Left ventricle myocardium inferior (tissue), 1 donor: ENCODE measurements at places on chromosomes 4 and X.

DNA sequence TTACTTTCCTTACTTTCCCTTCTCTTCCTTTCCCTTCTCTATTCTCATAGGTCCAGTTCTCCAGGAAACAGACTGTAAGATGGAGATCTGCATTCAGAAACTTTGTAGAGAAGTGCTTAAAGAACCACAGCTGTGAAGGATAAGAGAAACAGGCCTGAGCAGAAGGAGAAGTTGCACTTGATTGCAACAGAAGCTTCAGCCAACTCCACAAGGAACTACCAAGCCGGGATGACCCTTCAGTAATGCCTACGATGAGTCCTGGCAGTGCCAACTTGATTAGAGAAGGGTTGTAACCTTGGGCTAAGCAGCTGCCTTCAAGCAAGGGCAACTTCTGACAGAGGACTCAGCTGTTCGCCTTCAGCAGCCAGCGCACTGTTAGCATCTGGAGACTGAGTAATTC lies 413.3 kb upstream of the RASGEF1B start:
- DNase-seq = no peak

GRCh38 chr4:97987019-97987648 lies 156.1 kb downstream of the STPG2 start:
- no peak for DNase-seq

DNA sequence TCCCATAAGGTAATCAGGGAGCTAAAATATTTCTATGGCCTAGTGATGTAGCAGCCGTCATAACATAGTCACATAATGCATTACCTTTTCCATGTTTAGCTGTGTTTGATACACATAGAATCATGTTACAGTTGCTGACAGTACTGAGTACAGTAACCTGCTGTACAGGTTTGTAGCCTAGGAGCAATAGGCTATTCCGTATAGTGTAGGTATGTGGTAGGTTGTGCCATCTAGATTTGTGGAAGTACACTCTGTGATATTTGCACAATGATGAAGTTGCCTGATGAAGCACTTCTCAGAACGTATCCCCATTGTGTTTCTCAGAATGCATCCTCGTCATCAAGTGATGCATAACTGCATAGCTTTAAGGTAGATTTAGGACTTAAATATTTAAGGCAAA lies 495.6 kb upstream of the ZFP42 start:
- no peak for DNase-seq

GRCh38 chr4:180261346-180261745 lies 1981.9 kb upstream of the TENM3 start:
- no peak for DNase-seq

GRCh38 chrX:7215842-7216241 lies 67.9 kb upstream of the PUDP start:
- no peak for DNase-seq

DNA sequence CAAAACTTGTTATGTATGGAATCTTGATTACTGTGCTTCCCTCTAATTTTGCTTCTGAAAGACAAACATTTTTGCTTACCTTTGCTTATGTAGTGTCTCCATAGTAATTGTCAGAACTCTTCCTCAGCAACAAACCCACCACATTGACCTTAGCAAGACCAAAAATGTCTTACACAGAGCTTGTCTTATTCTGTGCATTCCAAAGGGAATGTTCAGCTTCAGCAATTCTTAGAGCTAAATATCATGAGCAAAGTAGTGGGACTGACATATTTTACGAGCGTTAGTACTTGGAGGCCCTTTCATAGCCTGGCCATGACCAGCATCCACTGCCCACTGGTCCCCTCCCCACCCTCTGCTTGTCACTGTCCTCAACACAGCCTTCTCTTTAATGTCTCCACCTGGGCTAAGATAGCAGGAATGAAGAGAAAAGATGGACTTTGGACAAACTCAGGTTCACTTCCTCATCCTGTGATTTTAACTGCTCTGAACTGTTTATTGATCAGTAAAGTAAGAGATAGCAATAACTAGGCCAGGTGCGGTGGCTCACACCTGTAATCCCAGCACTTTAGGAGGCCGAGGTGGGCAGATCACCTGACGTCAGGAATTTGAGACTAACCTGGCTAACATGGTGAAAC lies 15.5 kb upstream of the SH3D19 start:
- no peak for DNase-seq

GRCh38 chr4:151518359-151518758 lies 109.4 kb downstream of the FHIP1A start:
- no peak for DNase-seq

DNA sequence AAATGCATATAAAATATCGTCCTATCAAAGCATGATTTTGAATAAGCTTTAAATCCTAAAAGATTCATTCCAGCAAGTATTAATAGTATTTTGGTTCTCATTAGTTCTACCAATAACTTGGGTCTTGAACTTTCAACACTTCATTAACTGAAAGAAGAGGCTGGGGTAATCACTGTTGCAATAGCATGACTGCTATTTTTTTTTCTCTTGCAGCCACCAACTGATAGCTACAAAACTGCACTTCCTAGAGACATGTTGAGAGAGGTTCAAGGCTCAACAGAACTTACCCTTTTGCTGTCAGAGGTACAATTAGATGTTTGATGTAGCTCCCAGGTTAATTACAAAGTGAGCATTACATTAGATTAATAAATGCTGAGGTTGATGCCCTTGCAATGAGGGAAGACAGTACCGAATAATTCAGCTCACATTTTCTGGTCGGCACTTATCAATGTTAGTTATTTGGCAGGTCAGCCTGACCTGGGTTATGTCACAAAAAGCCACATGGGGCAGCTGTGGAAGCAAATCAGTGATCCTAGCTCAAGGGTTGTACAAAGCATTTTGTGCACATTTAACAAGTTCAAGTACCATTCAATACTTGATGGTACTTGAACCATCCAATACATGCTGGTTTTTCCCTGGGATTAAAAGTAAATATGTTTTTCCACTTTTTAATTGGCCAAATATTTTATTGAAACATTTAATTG lies 29.9 kb upstream of the TET2 start:
- no peak for DNase-seq

GRCh38 chrX:129840344-129840743 lies 3.3 kb downstream of the ZDHHC9 start:
- DNase-seq = no peak

- DNase-seq = no peak
Observed at GRCh38 chr4:140326395-140326993, 47.0 kb upstream of the SCOC start.

DNA sequence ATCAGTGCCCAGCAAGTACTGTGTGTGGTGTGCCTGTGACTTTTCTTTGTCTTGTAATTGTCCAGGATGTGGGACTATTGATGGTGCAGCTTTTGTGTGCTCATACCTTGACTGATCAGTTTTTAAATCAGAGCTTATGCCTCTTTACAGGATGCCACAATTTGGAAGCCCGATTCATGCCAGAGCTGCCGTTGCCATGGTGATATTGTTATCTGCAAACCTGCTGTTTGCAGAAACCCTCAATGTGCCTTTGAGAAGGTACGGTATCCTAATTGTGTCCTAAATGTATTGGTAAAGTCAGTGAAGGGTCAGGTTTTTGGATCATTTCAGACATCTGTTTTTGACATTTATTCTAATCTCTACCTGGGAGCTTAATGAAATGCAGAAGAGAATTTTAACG lies 180.2 kb downstream of the FRAS1 start:
- DNase-seq = no peak

DNA sequence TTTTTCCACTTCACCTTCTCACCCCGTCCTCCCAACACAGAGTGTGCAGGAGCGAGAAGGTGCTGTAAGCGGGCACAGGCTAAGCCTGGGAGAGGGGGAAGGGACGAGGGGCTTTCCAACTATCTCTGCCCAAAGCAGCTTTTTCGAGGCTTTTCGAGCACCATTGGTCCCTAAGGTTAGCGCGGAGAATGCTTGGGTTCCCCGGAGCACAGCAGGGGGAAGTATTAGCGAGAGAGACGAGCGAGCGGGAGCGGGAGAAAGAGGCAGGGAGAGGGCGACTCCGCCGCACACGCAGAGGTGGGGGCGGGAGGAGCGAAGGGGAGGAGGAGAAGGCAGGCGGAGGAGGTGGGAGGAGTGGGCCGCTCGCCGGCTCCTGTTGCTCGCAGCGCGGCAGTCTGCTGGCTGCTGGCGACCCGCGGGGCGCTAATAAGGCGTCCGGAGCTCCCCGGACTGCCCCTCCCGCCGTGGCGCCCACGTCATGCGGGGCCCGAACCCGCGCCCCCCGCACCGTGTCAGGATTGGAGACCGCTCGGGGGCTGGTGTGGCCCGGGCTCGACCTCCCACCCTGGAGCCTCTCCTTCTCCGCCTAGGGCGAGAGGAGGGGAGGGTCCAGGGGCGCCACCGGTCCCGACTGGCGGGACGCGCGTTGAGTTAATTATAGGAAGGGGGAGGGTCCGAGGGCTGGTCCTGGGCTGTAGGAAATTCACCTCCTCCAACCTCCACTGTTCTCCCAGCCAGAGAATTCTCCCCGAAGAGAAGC lies at the start of gene ADAMTS3:
Gene ADAMTS3, minus strand, starts transcription at position 263 of the 760 bp plus-strand sequence. CDS start 459 bp downstream, outside the sequence.
- peak; percentile 62 for DNase-seq

GRCh38 chr4:63155561-63155960 lies 1253.7 kb downstream of the TECRL start:
- no peak for DNase-seq

- DNase-seq = no peak
Observed at GRCh38 chrX:7269991-7270390, 122.0 kb upstream of the PUDP start.

DNA sequence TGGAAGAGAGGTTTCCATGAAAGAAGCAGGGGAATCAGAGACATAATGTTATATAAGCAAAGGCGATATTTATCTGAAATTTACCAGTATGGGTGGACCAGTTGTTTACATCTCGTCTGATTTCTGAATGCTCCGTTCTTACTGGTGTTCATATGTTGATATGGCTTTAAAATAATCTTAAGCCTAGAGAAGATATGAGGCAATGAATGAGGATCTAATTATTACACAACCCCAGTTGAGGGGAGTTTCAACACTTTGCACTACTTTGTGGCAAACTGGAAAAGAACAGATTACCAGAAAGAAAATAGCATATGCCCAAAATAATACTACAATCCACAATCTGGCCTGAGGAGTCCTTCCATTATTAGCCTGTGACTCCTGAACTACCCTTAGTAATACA lies 263.3 kb upstream of the MAGEB2 start:
- DNase-seq = no peak

GRCh38 chr4:14856062-14856933 lies 146.0 kb upstream of the CPEB2 start:
- DNase-seq = no peak

DNA sequence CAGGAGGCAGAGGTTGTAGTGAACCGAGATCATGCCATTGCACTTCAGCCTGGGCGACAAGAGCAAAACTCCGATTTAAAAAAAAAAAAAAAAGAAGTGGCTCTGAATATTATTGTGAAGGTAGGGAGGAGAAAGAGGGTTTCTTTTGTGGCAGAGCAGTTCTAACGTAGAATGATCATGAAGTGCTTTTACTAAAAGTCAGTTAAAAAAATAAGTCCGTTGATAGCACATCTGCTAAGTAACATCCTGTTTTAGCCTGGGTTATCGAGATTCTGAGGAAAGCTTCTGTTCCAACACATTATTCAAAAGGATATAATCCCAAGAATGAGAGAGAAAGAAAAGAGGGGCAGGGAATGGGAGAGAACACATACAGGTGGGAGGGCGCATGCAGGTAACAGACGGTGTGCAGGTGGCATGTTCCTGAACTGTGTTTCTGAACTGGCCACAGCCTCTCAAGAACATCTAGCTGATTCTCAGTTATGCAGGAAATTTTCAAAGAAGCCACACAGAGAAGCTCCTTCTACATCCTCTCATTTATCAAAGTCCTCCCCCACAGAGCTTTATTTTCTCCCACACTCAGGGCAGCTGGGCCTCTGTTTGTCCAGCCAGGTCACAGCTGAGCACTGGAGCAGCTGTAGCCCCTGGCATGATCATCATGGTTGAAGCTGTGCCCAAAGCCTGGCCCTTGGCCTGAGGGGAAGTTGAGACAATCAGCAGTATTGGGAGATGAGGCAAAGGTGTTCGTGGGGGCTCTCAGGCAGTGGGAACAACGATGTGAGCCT lies 342.3 kb downstream of the ZNF674 start:
- no peak for DNase-seq

GRCh38 chr4:178414042-178414441 lies 971.8 kb upstream of the AGA start:
- DNase-seq = no peak

GRCh38 chr4:53780736-53781400 lies 189.6 kb upstream of the LNX1 start:
- no peak for DNase-seq

DNA sequence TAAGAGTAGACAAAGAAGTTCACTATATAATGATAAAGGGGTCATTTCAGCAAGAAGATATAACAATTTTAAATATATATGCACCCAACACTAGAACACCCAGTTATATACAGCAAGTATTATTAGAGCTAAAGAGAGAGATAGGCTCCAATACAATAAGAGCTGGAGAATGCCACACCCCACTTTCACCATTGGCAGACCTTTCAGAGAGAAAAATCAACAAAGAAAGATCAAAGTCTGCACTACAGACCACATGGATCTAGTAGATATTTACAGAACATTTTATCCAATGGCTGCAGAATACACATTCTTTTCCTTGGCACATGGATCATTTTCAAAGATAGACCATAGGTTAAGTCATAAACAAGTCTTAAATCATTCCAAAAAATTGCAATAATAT lies 479.7 kb upstream of the DIAPH2 start:
- DNase-seq = no peak

GRCh38 chr4:40471923-40472322 lies 136.8 kb downstream of the CHRNA9 start:
- no peak for DNase-seq

GRCh38 chr4:92189146-92189545 lies 114.6 kb upstream of the GRID2 start:
- no peak for DNase-seq

DNA sequence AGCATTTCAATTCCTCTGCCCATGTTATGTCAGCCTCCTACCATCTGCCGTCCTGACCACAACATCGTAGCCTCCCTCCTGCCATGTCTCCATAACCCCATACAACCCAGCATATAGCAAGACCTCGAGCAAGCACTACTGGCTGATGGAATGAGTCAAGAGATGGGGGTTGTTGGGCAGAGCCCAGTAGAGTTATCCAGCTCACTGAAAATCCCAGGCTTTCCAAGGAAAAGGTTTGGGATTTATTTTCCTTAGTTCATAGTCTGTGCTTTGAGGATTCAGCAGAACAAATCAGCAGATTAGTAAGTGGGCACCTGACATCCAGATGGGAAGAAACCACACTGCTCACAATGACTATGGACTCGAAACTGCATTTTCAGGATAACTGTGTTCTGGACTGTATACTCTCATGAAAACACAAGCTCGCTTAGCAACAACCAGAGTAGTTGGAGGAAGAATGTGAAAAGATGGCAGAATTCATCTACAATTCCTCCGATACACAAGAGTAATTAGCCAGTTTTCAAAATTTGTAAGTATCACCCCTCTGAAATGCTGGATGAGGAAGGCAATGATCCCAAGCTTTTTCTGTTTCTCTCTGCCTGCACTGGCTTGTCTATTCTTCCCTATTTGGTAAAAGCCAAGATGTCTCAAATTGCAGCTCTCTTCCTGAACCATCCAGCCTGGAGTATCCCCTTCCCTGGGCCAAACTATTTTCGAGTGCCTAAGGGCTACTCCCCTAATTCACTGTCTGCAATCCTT lies 186.2 kb upstream of the TBL1X start:
- DNase-seq = no peak

GRCh38 chr4:67035501-67035900 lies 509.8 kb downstream of the CENPC start:
- DNase-seq = no peak

GRCh38 chr4:10421344-10422055 lies 35.7 kb downstream of the ZNF518B start:
- DNase-seq = no peak

- peak; percentile 52 for DNase-seq
Observed at GRCh38 chr4:100095729-100096595, 94.3 kb downstream of the DDIT4L start.

- DNase-seq = no peak
Observed at GRCh38 chrX:38882894-38883626, 81.8 kb downstream of the MID1IP1 start.
